Calu3 (cell line): ENCODE measurements at places on chromosomes 11 and 22. TPM values are rescaled to one million over a fixed set of nuclear protein-coding genes. Genes with fewer than 3 reads are reported as not detected.
A peak's percentile ranks its signal among the peaks of the same experiment; 100 is the strongest.

- no peak for DNase-seq
- peaks cover 76% of the 10 kb centered on the region for H3K36me3 ChIP-seq
- H3K27me3 ChIP-seq = no peaks in the 10 kb centered on the region
- H3K27ac ChIP-seq = peak overlapping the region; percentile 52
- peak overlapping the region; percentile 94 for H3K4me3 ChIP-seq
- peaks cover 33% of the 10 kb centered on the region for H3K4me1 ChIP-seq
Measured at GRCh38 chr11:65919573-65920371, 546 bp downstream of the DRAP1 start.

- H3K36me3 ChIP-seq = no peaks in the 10 kb centered on the region
- H3K27me3 ChIP-seq = no peaks in the 10 kb centered on the region
Measured at GRCh38 chr22:33389936-33390335, 331.8 kb upstream of the SYN3 start.

PAX6 gene
- total RNA-seq = 0.24 and 0.87 TPM in 2 replicates

TMEM191B gene
- total RNA-seq = 2.4 TPM in 1 of 2 replicates, not detected in the other

ANO1 gene
- total RNA-seq = 10.4 and 17.8 TPM in 2 replicates

TSGA10IP gene
- total RNA-seq = not detected in 2 replicates

PTPRJ gene
- total RNA-seq = 42.9 and 59.4 TPM in 2 replicates

KRTAP5-10 gene
- total RNA-seq = not detected in 2 replicates

DNA sequence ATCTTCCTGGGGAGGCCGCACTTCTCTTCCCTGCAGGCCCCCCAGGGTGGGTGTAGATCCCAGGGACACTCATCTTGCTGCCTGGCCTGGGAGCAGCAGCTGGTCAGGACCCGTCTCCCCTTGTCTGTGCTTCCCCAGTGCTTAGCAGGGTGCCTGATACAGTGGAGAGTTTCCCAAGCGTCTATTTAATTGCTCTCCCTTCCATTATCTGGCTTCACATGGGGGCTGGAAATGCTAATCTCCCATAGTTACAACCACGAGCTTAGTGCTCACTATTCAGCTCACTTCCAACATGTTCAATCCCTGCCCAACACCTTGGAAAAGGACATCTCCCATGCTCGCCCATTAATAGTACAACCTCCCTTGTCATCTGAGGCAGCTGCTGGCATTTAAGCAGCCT lies 100.5 kb downstream of the DSCAML1 start:
- H3K4me1 ChIP-seq = peaks cover 8% of the 10 kb centered on the region
- peaks cover under 1% of the 10 kb centered on the region for H3K27me3 ChIP-seq
- H3K36me3 ChIP-seq = no peaks in the 10 kb centered on the region
- no peak for DNase-seq
- H3K4me3 ChIP-seq = no peak overlapping the region

NAALAD2 gene
- total RNA-seq = 0.22 and 0.38 TPM in 2 replicates

DNA sequence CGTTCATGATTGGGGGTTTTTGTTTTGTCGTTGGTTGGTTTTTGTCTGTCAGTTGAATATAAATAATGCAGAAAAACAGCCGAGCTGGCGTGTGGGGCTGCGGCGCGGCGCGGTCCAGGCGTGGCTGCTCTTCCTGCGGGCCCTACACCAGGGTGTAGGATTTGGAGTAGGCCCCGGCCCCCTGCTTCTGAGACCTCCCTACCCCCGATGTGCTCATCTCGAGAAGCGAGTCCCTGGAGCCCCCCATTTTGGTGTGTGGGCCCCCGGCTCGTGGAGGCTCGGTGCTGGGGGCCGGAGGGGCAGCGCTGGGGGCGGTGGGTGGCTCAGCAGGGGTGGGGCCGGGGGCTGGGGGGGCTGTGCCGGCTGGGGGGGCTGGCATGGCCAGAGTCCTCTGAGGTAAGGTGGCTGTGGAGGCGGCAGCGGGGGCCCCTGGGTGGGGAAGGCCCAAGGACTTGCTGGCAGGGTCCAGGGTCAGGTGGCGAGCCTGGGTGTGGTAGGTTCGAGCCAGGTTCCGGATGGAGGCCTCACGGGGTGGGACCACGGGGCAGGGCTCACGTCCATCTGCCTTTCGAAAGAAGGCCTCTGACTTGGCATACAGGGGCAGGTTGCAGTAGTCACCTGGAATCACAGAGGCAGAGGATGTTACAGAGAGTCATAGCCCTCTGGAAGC lies 100.7 kb downstream of the CEP164 start:
- no peak overlapping the region for H3K27ac ChIP-seq
- no peak overlapping the region for H3K4me3 ChIP-seq
- DNase-seq = no peak
- H3K4me1 ChIP-seq = no peaks in the 10 kb centered on the region
- H3K36me3 ChIP-seq = no peaks in the 10 kb centered on the region

- no peak overlapping the region for H3K4me3 ChIP-seq
- peaks cover 100% of the 10 kb centered on the region for H3K27me3 ChIP-seq
- H3K27ac ChIP-seq = no peak overlapping the region
- no peaks in the 10 kb centered on the region for H3K36me3 ChIP-seq
- no peak for DNase-seq
Measured at GRCh38 chr22:26923531-26923930, 266.1 kb downstream of the MIAT start.

GRCh38 chr11:57480409-57481137 lies 20.2 kb downstream of the RTN4RL2 start:
- H3K36me3 ChIP-seq = peaks cover 17% of the 10 kb centered on the region
- peaks cover 17% of the 10 kb centered on the region for H3K4me1 ChIP-seq
- H3K27me3 ChIP-seq = peaks cover 14% of the 10 kb centered on the region

DNA sequence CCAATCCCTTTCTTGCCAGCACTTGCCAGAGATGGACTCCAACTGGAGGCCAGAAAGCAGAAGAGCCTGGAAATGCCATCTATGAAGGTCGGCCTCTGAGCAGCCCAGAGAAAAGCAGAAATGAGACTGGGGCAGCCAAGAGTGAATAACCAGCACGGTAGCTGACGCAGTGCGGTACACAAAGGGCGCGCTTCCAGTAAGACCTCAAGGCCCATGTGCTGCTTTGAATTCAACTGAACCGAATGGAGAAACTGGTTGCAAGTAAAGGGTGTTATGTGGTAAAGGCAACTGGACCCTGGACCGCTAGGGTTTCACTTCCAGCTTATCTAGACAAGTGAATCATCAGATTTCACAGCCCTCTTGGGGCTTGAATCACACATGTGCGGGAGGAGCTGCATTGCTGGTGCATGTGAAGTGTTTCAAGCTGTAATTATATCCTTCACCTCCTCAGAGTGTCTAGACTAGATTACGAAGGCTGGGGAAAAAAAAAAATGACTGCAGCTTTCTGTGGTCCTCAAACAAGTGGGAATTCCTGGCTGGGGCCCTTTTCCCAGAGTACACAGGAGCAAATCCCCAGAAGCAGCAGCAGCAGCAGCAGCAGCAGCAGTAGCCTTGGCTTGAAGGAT lies 128.9 kb downstream of the CCDC34 start:
- no peak for DNase-seq
- no peaks in the 10 kb centered on the region for H3K36me3 ChIP-seq
- H3K27me3 ChIP-seq = no peaks in the 10 kb centered on the region
- no peak overlapping the region for H3K4me3 ChIP-seq
- H3K27ac ChIP-seq = no peak overlapping the region

DNA sequence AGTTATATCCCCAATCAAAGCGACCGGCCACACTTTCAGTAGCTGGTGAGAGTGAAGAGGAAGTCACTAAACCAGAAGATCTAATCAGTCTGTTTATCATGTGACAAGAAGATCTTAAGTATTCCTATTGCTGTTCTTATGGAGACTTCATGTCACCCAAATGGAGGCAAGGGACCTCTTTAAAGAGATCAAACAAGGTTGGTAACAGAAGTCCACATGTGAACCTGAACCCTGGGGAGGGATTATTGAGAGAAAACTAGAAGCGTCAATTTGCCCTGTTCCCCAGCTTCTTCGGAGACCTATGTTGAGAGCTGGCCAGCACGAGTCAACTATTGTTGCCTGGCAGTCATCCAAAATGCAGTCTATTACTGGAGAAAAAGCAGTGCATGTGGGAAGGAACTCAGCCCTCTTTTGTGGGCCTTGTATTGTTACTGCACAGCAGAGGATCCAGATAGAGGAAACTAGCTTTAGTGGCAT lies 76.9 kb upstream of the CTSC start:
- H3K36me3 ChIP-seq = no peaks in the 10 kb centered on the region
- no peak overlapping the region for H3K4me3 ChIP-seq
- no peaks in the 10 kb centered on the region for H3K27me3 ChIP-seq

OSBP2 gene
- 5.2 and 7.9 TPM in 2 replicates for total RNA-seq
